Right cardiac atrium (tissue), 5 donors: ENCODE measurements at places on chromosomes 16 and 17. TPM values are rescaled to one million over a fixed set of nuclear protein-coding genes. Genes with fewer than 3 reads are reported as not detected.

Gene RBFOX1
- total RNA-seq, result 65.0 TPM

Gene TMEM88
- 24.6 TPM for total RNA-seq

Gene KCNH4
- total RNA-seq, result 0.28 TPM

Gene SNAI3
- total RNA-seq, result 1.1 TPM

Gene PKMYT1
- 2.1 TPM for total RNA-seq

DNA sequence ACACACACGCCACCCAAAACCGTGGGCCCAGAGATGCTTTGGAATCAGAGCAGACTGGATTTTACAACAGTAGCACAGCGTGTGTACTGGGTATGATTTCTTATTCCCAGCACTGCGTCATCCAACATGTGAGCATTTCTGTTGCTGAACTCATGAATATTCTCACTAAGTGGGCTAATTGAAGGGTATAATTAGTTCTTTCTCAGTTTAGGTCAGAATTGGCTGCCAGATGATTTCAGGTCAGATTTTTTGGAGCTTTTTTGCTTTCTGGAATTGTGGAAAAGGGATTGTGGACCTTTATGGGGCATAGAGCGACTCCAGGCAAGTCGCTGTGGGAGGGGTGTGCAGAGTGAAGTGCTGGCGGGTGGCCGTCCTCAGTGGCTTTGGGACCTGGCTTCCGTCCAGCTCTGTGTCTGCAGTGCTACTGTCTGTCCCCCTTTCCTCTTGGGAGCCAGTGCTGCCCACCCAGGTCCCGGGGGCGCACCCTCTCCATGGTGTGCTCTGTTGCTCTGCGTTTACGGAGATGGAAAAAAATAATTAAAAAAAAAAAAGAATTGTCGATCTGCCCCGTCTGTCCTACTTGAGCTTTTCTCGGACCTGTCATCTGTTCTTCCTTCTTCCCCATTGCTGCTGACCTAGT lies 25.0 kb downstream of the FOXK2 start:
- peak; percentile 65 for DNase-seq

GRCh38 chr17:64554028-64554637 lies 47.4 kb downstream of the CEP95 start:
- no peak for DNase-seq

DNA sequence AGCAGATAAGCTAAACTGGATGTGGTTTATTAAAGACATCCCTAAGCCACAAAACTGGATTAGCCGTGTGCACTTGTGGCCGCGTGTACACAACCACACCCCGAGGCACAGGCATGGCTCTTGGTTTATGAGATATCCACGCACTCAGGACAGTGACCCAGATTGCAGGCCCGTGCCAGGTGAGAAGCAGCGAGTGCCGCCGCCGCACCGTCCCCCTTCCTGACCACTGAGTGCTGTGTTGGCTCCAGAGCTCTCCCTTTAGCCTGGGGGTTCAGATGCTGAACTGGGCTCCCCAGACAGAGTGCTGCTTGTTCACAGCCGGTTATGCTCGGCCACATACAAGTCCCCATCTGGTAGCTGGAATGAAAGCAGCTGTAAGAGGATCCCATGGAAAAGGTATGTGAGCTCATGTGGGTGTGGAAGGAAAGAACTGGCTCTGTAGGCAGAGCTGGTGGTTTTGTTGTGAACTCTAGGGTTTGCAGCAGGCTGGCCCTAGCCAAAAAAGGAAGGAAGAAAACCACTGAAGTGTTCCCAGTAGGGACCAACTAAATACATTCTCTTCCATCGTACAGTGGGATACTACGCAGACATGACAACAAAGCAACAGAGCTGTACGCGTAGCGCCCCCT lies 29.5 kb downstream of the KNOP1 start:
- DNase-seq, result no peak

DNA sequence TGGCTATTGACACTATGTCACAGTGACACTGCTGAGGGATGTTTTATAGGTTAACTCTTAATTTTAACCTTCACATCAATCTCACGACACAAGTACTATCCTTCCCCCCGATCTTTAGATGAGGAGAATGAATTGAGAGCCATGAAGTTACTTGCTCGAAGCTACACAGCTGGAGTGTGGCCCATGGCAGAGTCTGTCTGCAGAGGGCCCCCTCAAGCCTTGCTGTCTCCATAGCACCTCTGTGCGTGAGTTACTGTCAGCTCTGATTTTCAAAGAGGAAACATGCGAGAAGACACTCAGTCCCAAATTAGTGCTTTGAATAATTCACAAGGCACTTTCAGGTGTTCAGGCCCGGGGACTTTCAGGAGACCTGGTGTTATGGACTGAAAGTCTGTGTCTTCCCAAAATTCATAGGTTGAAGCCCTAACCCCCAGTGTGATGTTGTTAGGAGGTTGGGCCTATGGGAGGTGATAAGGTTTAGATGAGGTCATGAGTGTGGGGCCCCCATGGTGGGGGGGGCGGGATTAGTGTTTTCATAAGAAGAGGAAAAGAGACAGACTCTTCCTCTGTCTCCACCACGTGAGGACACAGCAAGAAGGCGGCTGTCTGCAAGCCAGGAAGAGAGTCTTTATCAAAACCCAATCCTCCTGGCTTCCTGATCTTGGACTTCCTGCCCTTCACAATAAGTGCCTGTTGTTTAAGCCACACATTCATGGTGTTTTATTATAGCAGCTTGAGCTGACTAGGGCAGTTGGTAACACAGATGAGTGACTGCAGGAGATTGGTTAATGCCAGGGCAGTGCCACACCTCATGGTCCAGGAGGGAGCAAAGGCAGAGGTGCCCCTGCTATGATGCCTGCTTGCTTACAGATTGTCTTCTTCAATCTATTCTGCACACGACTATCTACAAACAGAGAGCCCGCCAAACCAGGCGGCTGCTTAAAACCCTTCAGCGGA lies 281.8 kb downstream of the HAPSTR1 start:
- no peak for DNase-seq

- no peak for DNase-seq
Measured at GRCh38 chr17:83002118-83002805, 77.1 kb upstream of the METRNL start.

DNA sequence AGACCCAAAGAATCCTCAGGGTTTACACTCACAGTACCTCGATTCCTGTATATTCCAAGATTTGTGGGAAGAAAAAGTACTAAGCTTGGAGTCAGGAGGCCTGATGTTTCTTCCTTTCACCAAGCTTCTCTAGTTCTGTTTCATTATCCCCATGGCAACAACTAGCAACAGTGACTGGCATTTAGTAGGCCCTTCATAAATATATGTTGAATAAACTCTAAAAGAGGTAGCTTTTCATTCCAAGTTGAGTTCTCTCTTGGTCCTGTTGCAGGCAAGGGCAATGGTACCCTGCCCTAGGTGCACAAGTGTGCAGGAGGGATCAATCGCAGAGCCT lies 527 bp upstream of the UBE2Z start:
- no peak for DNase-seq

DNA sequence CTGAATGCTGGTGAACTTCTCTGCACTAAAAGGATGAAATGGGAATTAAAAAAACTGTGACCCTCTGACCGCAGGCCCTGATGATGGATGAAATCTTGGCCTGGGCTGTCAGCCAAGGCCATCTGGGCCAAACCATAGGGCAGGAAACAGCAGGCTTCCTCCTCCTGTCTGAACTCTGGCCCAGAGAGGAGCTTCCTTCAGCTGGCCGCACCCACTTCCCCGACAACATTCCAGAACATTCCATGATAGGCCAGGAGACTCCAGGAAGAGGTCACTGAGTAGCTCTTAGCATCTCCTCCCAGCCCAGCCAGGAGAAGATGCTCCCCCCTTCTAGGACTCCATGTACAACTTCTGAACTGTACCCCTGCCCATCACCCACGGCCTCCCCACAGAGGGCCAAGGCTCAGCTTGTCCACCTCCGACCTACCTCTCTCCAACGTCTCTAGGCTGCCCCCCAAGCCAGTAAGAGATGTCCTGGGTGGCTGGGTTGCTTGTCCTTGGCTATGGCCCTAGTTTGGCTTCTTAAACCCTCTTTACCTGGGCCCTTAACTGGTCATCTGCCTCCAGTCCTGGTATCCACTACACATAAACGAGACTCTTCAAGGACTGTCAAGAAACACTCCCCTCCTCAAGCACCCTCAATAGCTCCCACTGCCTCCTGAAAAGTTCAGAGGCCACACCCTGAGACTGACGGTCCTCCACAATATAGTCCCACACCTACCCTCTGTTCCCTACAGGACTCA lies 1.7 kb downstream of the RPH3AL start:
- DNase-seq, result peak; percentile 90

- no peak for DNase-seq
Measured at GRCh38 chr17:34837876-34838478, 123.3 kb downstream of the CCT6B start.

GRCh38 chr17:81902653-81903414 lies 796 bp downstream of the NPB start:
- no peak for DNase-seq
